ENCODE measurements at places on chromosomes 11 and 22.

DNA sequence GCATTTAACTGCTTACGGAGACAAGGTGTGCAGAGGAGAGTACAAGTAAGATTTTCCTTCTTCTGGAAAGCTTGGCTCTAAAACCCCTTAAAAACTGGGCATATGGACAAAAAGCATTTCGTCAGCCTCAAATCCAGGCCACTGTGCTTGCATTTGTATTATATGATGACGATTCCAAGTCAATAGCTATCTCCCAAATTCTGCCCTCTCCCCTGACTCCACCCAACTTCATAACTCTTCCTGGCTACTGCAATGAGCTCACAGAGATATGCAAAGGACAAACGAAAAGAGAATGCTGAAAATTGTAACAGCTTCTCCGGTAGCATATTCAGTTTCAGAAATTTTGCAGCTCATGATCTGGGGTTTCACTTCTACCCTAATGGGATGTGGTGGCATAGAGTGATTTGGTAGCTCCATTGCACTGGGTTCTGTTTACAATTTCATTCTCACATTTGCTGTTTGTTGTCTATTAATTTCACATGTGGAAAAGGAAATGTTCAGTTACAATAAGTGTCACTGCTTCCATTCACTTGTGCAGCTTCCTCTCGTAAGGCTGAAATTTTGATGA is 45.6 kb upstream of the CHRM4 start:
- DNase-seq, result no peak

DNA sequence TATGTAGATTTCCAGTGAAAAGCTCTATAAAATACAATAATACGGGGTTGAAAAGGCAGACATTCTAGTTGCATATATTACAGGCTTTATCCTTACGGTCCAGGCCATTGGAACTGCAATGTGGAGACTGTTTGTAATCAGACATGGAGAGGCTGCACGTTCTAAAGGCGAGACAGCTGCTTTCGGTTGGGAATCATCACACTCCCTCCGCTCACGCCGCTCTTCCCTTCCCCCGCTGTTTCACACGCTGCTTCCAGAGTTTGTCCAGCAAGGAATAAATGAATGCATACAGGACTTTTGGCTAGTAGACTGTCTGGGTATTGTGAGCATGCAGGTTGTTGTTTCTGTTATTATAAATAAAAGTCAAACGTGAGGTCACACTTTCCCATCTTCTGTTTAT is 13.5 kb upstream of the EFCAB6 start:
- DNase-seq, result no peak

DNA sequence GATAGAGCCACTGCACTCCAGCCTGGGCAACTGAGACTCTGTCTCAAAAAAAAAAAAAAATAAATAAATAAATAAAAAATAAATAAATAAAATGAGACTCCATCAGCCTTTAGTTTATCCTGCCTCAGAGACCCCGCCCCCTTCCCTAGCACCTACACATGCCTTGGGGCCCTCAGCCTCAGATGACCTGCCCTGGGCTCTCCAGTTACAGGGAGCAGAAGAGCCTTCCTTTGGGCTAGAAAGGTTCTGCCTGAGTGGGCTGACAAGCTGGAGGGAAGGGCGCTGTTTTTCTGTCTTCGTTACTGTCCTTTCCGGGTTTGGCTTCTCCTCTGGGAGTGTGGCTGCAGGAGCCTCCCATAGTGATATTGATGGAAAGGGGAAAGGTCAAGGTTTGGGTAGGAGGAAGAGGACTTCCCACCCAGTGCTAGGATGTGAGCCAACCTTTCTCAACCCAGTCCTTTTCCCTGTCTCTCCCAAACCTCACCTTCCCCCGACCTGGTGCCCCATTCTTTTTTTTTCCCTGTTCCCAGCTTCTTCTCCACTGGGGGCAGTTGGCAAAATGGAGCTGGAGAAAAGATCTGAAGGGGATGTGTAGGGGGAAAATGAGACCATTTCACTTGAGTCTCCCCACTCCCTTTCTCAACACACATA is 1.5 kb upstream of the SF3B2 start:
- no peak for DNase-seq

DNA sequence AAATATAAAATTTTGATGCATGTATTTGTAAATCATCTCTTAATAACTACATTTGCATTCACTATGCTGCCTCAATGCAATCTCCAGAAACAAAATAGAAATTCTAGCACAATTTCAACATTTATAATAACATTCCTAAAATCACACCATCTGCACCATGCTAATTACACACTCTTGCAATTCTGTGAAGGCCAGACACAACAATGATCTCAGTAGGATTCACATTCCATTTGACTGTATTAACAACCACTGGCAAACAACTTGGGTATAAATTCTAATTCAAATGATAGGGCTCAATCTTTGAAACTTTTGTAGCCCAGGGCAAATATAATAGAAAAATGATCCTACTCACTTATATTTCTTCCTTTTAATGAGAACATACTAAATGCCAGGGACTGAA is 25.9 kb downstream of the RAB6A start:
- no peak for DNase-seq

- no peak for DNase-seq
Measured at GRCh38 chr22:20567993-20568417, 60.6 kb downstream of the MED15 start.

DNA sequence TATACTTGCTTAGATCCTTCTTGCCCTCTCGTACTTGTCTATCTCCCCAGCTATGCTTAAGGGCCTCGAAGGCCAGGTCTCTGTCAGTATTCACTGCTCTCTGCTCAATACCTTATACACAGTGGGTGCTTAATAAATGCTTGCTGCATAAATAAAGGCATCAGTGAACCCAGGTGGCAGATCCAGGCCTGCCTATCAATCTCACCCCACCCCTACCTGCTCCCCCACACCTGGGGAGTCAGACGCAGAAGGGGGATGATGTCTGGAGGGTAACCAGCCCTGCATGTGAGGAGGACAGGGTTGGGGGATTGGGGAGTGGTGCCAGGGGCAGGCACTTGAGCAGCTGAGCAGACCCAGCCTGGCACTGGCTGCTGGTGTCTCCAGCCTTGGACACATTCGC is 430.6 kb downstream of the MN1 start:
- no peak for DNase-seq

DNA sequence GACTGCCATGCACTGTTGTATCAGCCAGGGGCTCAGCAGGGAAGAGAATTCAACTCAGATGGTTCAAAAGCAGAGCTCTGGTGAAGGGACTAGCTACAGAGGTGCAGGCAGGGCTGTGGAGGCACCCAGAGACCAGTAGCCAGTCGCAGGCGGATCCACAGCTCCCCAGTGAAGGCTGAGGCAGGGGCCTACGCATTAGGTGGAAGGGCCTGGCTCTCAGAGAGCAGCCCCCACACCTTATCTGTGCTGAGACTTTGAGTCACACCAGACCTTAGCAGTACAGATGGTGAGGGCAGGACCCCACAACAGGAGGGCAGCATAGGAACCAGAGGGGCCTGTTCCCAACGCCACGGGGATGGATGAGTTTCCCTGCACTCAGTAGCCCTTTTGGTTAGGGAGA is 189.6 kb downstream of the DSCAML1 start:
- DNase-seq, result no peak

- DNase-seq, result no peak
Measured at GRCh38 chr11:96156379-96156722, 186.6 kb downstream of the MAML2 start.

DNA sequence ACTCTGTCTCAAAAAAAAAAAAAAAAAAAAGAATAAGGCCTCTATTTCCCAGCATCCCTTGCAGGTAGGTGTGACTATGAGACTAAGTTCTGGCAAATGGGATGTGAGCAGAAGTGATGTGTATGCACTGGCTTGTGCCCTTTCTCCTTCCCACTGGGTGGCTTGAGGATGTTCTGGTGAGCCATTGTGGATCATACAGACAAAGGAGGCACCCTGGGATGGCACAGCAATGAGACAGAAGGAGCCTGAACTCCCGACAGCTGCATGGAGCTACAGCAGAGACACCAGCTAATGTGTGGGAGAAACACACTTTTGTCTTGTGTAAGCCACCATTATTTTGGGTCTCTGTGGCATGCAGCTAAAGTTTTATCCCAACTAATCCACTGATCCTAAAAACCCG is 10.6 kb upstream of the SORL1 start:
- no peak for DNase-seq

- no peak for DNase-seq
Measured at GRCh38 chr11:36132940-36133339, 156.3 kb downstream of the COMMD9 start.

GRCh38 chr11:116499396-116500003 is 273.3 kb downstream of the BUD13 start:
- peak; percentile 9 for DNase-seq

GRCh38 chr11:56977314-56977713 is 11.4 kb upstream of the OR5AK2 start:
- no peak for DNase-seq

DNA sequence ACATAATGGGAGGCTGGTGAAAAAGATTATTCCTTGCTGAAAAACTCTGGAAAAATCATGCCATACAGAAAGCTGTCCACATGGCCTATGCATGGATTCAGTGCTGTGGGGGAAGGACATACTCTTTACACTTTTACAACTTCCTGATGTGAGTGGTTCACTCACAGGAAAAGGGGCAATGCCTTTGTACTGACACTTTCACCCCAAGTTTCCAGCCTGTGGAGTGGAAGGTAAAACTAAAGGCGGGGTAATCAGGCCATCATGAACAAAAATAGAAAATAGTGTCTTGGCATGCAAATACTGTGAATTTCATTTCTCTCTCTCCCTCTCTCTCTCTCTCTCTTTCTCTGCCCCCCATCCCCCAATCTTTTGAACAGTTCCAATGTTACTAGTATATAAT is 281.8 kb downstream of the ETS1 start:
- DNase-seq, result no peak

- no peak for DNase-seq
Measured at GRCh38 chr22:38923463-38924346, 33.7 kb upstream of the APOBEC3A start.

DNA sequence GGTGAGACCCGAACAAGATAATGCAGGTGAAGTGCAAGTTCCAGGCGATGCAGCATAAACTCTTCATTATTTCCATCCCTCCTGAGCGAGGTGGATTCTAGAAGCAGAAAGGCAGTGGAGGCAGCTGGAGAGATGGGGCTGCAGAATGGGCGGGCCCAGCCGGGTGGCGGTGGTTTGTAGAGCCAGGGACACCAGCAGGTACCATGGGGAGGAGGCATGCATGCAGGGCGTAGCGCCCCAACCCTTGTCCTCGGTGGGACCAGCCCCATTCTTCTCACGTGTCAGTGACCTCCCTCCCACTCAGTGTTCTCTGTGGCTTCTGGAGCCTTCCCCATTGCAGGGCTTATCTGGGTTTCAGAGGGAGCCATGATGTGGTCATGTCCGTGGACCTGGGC is 38.0 kb downstream of the MPPED1 start:
- DNase-seq, result no peak

DNA sequence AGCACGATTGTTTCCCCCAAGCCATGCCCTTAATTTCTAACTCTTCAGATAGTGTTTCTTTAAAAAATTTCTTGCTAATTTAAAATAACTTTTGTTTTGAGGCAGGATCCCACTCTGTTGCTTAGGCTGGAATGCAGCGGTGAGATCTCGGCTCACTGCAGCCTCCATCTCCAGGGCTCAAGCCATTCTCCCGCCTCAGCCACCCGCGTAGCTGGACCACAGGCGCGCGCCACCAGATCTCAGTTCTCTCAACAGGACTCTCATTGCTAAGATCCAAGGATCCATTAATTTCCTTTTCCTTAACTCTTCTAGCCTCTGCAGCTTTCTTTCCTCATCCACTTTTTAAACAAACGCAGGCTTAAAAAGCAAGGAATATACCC is 327 bp upstream of the MED17 start:
- no peak for DNase-seq

- peak; percentile 78 for DNase-seq
Measured at GRCh38 chr11:47213950-47214565, 716 bp upstream of the DDB2 start.

GRCh38 chr11:111358038-111359001 is 20.8 kb downstream of the POU2AF1 start:
- DNase-seq, result no peak

DNA sequence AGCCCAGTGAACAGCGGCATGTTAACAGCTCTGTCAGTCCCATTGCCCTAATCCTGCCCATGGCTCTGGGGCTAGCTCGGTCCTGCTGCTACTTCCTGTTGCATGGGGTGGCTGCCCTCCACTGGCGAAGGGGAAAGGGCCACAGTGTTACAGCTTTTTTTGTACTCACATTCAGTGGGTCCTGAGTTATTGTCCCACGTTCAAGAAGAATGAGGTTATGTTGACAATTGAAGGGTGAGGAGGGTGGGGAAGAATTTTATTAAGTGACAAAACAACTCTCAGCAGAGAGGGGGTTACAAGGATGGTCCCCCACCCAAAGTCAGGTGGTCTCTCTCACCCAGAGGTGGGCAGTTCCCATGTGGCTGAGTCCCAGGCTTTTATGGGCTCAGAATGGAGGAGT is 17.7 kb upstream of the MS4A7 start:
- no peak for DNase-seq

DNA sequence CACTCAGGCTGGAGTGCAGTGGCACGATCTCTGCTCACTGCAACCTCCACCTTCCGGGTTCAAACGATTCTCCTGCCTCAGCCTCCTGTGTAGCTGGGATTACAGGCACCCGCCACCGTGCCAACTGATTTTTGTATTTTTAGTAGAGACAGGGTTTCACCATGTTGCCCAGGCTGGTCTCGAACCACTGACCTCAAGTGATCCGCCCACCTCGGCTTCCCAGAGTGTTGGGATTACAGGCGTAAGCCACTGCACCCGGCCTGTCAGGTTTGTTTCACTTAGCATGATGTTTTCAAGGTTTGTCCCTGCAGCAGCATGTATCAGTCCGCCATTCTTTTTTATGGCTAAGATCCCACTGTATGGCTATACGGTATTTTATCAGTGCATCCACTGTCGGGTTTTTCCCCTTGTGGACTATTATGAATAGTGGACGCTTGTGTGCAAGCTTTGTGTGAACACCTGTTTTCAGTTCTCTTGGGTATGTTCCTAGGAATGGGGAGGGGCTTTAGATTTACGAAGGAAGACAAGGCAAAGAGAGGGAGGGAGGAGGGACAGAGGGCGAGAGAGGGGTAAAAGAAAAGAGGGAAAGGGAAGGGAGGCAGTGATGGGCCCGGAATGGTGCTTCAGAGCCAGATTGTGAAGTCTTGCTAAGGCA is 13.9 kb upstream of the CDC42EP2 start:
- no peak for DNase-seq

- DNase-seq, result no peak
Measured at GRCh38 chr11:61976420-61976800, 9.0 kb upstream of the FTH1 start.

DNA sequence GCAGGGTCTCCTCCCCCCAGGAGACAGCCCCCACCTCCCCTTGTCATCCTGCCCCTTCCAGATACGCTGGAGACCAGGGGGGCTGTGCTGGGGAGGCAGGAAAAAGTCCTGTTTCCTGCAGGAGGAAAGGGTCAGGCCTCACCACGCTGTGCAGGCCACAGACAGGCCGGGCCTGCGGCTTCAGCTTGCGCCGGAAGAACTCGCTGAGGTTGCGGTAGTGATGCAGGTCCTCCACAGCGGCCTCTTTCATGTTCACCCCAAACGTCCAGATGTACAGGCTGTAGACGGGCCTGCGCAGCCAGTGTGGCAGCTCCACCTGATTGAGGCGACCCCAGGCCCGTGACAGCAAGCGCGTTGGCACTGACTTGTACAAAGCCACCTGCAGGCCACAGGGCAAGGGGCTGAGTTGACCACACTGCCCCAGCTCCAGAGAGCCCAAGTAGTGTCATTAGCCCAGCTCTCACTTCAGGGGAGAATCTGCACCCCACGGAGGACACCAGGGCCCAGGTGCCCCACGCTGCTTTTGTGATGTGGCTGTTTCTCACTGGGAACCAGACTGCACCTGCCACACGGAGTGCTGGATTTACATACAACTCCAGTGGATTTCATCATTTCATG is 40.4 kb downstream of the PISD start:
- DNase-seq, result no peak

Data from activated CD4-positive, alpha-beta T cell treated with anti-CD3 and anti-CD28 coated beads, Interleukin-2, amount 50 U/mL, for 1 hour (primary cell).